ENCODE measurements at places on chromosomes 5 and 9.
A peak's percentile ranks its signal among the peaks of the same experiment; 100 is the strongest.

DNA sequence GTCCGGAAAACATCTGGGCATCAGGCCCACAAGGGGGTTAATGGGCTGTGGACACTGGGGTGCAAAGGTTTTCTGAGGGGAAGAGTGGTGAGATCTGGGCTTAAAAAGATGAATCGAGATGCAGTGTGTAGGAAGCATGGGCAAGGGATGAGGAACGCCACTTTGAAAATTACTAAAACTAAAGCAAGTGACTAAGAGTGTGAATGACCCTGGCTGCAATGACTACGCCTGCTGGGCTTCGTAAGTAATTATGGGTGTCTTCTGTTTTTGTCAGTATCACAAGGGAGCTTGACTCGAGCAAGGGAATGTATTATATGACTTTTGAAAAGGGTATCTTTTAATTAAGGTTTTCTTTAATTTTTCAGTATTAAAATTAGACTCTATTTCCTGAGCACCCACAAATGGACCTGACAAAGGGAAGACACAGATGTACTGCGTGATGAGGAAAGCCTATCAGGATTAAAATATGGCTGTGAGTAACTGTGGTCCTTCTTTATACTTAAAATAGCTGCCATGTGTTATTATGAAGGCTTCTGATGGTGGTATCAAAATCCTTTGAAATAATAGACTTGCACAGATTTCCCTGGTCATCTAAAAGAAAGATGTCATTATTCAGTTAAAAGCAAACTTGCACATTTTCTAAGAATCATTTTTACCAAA lies 4.2 kb downstream of the CTXN3 start:
- H3K27me3 ChIP-seq: peaks cover 3% of the 10 kb centered on the region
- no peak for DNase-seq
- H3K36me3 ChIP-seq: no peaks in the 10 kb centered on the region

DNA sequence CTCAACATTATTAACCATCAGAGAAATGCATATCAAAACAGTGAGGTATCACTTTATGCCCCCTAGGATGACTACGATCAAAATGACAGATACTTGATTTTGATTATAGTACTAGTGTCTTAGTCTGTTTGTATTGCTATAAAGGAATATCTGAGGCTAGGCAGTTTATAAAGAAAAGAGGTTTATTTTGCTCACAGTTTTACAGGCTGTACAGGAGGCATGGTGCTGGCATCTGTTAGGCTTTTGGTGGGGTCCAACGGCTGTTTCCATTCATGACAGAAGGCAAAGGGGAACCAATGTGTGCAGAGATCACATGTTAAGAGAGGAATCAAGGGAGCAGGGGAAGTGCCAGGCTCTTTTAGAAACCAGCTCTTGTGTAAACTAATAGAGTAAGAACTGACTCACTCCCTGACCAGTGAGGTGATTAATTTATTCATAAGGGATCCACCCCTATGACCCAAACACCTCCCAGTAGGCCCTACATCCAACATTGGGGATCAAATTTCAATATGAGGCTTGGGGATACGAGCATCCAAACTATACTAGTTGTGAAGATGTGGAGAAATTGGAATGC lies 16.0 kb upstream of the AFF4 start:
- no peak overlapping the region for H3K27ac ChIP-seq
- no peak overlapping the region for H3K4me3 ChIP-seq
- H3K27me3 ChIP-seq: no peaks in the 10 kb centered on the region
- no peak for DNase-seq
- no peaks in the 10 kb centered on the region for H3K36me3 ChIP-seq

DNA sequence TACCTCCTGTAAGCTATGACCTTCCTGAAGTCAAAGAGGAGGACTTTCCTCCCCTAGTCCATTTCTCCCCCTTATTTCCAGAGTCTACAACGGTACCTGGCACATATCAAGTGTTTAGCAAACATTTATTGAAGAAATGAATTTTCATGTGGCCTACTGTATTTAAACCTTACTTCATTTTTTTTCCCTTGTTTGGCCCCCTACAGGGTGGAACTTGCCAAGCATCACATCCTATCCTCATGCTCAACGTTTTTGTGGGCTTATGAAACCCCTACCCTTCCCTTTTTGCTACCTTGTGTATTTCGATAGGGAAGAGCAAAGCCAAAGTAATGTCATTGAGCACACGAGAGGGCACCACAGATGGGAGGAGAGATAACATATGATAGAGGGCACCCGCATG lies 1857.8 kb upstream of the WWC1 start:
- no peaks in the 10 kb centered on the region for H3K36me3 ChIP-seq
- no peaks in the 10 kb centered on the region for H3K27me3 ChIP-seq
- H3K4me3 ChIP-seq: no peak overlapping the region

- peak overlapping the region; percentile 45 for H3K27ac ChIP-seq
- no peaks in the 10 kb centered on the region for H3K36me3 ChIP-seq
- peaks cover 40% of the 10 kb centered on the region for H3K4me1 ChIP-seq
Measured at GRCh38 chr9:81559197-81559596, 130.2 kb downstream of the TLE1 start.

DNA sequence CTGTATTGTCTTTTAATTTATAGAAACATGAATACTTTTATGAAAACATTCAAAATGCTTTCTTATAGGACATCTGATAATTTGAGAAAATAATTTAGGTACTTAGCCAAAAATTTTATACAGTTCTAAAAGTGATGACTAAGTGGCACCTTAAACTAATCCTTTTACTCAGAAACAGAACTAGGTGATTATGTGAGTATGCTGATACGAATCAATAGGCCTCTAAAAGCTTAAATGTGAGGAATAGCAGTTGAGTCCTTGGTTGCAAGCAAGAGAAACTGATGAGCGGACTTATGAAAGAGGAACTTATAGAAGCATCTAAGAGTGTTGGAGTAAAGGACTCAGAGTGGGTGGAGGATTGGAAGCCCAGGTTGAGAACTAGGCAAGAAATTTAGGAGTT lies 26.4 kb downstream of the ANXA1 start:
- no peak overlapping the region for H3K27ac ChIP-seq
- no peak overlapping the region for H3K4me3 ChIP-seq
- H3K27me3 ChIP-seq: no peaks in the 10 kb centered on the region

DNA sequence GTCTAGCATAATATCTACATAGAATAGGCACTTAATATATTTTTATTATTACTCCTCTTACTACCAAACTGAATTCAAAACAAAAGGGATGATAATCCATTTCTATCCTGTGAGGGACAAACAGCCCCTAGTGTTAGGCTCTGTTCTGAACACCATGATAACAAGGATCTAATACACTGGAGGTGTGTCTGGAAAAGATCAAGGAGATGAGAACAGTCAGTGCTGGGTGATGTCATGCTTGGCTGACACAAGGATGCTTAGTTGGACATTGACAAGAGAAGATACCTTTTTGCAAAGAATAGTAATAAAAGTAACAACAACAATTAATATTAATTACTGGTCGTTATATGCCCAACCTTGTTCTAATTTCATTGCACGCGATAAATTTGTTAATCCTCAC lies 458.7 kb downstream of the EBF1 start:
- no peaks in the 10 kb centered on the region for H3K4me1 ChIP-seq
- no peak overlapping the region for H3K27ac ChIP-seq
- DNase-seq: no peak
- no peaks in the 10 kb centered on the region for H3K36me3 ChIP-seq
- no peak overlapping the region for H3K4me3 ChIP-seq
- H3K27me3 ChIP-seq: no peaks in the 10 kb centered on the region

GRCh38 chr5:9605041-9605838 lies 24.9 kb downstream of the TAS2R1 start:
- H3K4me3 ChIP-seq: no peak overlapping the region
- H3K36me3 ChIP-seq: no peaks in the 10 kb centered on the region
- no peaks in the 10 kb centered on the region for H3K27me3 ChIP-seq
- no peaks in the 10 kb centered on the region for H3K4me1 ChIP-seq
- H3K27ac ChIP-seq: no peak overlapping the region

DNA sequence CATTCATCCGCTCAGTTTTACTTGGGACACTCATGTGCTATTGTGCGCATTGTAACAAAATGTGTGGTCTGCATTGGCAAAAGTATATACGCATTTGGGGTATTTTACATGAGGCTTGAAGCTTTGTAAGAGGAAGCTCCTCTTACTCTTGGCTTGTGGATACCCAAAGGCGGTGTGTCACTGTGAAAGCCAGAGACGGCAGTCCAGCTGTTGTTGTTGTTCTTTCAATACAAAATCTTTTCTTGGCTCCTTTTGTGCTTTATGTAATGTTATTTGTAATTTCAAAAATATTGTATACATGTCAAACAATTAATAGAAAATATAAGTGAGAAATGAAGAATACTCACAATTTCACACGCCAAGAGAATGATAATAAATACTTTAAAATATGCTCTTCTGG lies 128.3 kb upstream of the MOCS2 start:
- DNase-seq: no peak
- H3K4me3 ChIP-seq: no peak overlapping the region
- H3K36me3 ChIP-seq: no peaks in the 10 kb centered on the region
- no peak overlapping the region for H3K27ac ChIP-seq

DNA sequence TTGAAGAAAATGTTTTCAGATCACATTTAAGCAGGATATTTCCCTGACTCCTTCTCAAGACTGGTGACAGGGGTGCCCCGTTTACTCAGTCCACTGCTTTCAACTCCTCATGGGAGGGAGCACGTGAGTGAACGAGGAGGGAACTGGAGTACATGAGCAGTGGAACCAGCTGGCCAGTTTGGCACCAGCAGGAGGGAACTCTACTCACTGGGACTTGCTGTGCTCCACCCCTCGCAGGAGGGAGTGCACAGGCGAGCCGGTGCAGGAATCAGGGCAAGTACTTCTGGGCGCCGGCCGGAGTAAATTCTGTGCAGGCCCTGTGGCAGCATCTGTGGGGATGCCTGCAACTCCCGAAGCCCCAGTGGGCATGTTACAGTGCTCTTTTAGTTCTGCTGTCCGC lies 1941.1 kb upstream of the C9orf72 start:
- DNase-seq: no peak
- H3K36me3 ChIP-seq: no peaks in the 10 kb centered on the region
- H3K27me3 ChIP-seq: no peaks in the 10 kb centered on the region

- H3K27me3 ChIP-seq: no peaks in the 10 kb centered on the region
- no peak for DNase-seq
Measured at GRCh38 chr5:154319736-154320135, 126.1 kb upstream of the SAP30L start.

GRCh38 chr9:69535911-69536310 lies 136.3 kb downstream of the APBA1 start:
- H3K4me1 ChIP-seq: no peaks in the 10 kb centered on the region
- H3K36me3 ChIP-seq: no peaks in the 10 kb centered on the region
- H3K27ac ChIP-seq: no peak overlapping the region
- no peaks in the 10 kb centered on the region for H3K27me3 ChIP-seq
- no peak overlapping the region for H3K4me3 ChIP-seq

GRCh38 chr9:36738318-36738976 lies 165.8 kb downstream of the MELK start:
- H3K27ac ChIP-seq: peak overlapping the region; percentile 29
- H3K27me3 ChIP-seq: peaks cover 9% of the 10 kb centered on the region
- H3K36me3 ChIP-seq: no peaks in the 10 kb centered on the region
- peak; percentile 9 for DNase-seq
- H3K4me1 ChIP-seq: peaks cover 11% of the 10 kb centered on the region

- H3K36me3 ChIP-seq: no peaks in the 10 kb centered on the region
- H3K27me3 ChIP-seq: peaks cover 7% of the 10 kb centered on the region
- H3K4me3 ChIP-seq: no peak overlapping the region
- H3K4me1 ChIP-seq: no peaks in the 10 kb centered on the region
- DNase-seq: no peak
- no peak overlapping the region for H3K27ac ChIP-seq
Measured at GRCh38 chr9:87592554-87593358, 95.1 kb downstream of the DAPK1 start.

DNA sequence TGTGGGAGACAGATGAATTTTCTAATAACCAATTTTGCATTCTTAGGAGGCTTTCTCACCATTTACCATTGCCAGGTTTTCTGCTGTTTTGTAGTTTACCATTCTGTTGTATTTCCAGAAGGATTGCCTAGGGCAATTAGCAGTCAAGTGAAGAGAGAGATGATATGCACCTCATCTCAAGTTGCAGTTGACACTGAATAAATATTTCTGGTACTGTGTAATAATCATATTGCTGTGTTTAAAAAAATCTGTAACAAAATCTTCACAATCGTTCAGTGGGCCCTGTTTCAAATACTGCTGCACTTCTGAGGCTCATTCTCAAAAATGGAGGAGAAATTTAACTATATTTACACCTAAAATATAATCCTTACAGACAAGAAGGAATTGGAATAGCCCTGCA lies 706.1 kb upstream of the PTPRD start:
- no peak for DNase-seq
- H3K27ac ChIP-seq: no peak overlapping the region
- H3K4me1 ChIP-seq: no peaks in the 10 kb centered on the region
- no peaks in the 10 kb centered on the region for H3K36me3 ChIP-seq
- no peak overlapping the region for H3K4me3 ChIP-seq

- no peaks in the 10 kb centered on the region for H3K27me3 ChIP-seq
- H3K4me1 ChIP-seq: peaks cover 6% of the 10 kb centered on the region
Measured at GRCh38 chr9:14432666-14433350, 118.9 kb upstream of the NFIB start.

GRCh38 chr9:34927061-34927460 lies 31.0 kb upstream of the PHF24 start:
- no peak overlapping the region for H3K27ac ChIP-seq
- H3K4me1 ChIP-seq: no peaks in the 10 kb centered on the region
- H3K27me3 ChIP-seq: no peaks in the 10 kb centered on the region
- DNase-seq: no peak
- no peak overlapping the region for H3K4me3 ChIP-seq
- H3K36me3 ChIP-seq: no peaks in the 10 kb centered on the region

GRCh38 chr9:131666774-131667173 lies 73.1 kb downstream of the RAPGEF1 start:
- H3K4me3 ChIP-seq: no peak overlapping the region
- no peak for DNase-seq
- H3K27me3 ChIP-seq: no peaks in the 10 kb centered on the region
- H3K27ac ChIP-seq: no peak overlapping the region
- no peaks in the 10 kb centered on the region for H3K36me3 ChIP-seq
- H3K4me1 ChIP-seq: peaks cover 24% of the 10 kb centered on the region

DNA sequence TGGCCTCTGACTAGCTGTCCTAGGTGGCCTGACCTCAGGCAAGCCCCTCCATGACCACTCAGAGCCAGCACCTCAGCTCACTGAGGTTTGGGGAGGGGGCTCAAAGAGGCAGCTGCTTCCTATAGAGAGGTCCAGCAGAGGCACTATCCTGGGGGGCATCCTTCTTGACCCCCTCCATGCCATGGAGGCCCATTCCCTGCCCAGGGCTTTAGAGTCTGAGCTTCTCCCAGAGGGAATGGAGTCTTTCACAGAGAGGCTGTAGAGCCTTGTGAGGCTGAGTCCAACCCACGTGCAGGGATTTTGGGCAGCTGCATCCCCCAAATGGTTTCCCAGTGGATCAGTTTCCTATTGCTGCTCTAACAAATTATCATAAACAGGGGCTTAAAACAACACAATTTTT lies 16.9 kb downstream of the IRF1 start:
- H3K36me3 ChIP-seq: no peaks in the 10 kb centered on the region
- no peak for DNase-seq
- no peak overlapping the region for H3K4me3 ChIP-seq
- H3K27ac ChIP-seq: no peak overlapping the region
- H3K27me3 ChIP-seq: no peaks in the 10 kb centered on the region

DNA sequence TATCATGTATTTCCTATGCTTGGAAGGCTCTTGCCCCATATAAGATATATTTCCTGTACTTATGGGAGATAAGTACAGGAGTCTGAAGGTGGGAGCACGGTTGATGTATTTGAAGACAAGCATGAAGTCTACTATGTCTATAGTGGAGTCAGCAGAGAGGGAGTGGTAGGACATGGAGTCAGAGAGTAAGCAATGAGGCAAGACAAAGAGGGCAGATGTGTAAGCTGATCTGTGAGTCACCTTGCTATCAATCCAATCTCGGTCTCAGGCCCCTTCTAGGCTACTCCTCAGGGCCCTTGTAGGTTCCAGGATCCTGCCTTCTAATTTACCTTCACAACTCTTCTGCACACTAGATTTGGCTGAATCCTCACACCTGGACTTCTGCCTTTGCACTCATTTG lies 105.5 kb downstream of the MACIR start:
- H3K27ac ChIP-seq: no peak overlapping the region
- H3K4me1 ChIP-seq: no peaks in the 10 kb centered on the region
- H3K27me3 ChIP-seq: no peaks in the 10 kb centered on the region

Data from keratinocyte (primary cell).